ENCODE measurements at places on chromosomes 12 and 14.
A peak's percentile ranks its signal among the peaks of the same experiment; 100 is the strongest.

DNA sequence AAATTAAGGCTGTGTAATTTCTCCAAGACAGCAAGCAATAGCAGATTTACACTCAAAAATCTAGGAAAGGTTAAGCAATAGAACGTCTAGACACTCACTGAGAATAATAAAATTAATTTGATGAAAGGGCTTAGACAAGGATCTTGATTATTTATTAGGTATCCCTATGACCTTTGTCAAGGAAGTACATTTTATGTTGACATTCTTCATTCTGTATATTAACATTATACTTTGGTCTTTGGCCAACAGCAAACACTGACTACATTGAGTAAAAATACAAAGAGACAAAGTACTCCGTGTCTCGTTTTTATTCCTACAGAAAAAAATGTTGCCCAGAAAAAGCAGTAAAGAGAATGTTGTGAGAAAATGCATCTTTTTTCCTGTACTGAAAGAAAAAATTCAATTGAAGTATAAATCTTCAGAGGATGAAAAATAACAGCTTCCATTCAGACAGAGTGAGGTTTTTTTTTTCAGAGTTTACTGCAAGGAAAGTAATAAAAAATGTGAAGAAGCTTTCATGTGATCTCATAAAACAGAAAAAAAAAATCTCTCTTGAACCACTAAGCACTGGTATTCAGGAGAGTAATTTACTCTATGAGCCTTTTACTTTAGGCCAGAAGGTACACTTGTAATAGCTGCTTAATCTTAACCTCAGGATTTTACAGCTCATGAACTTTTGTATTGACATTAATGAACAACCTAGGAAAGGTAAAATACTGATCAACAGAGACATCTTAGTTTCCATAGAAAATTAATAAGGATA, 605.0 kb downstream of the FSCB start:
- H3K4me1 ChIP-seq: no peaks in the 10 kb centered on the region
- H3K27me3 ChIP-seq: no peaks in the 10 kb centered on the region
- DNase-seq: no peak
- H3K4me3 ChIP-seq: no peak overlapping the region
- no peaks in the 10 kb centered on the region for H3K36me3 ChIP-seq
- no peak overlapping the region for H3K27ac ChIP-seq

GRCh38 chr12:109160873-109161272, 44.5 kb downstream of the ACACB start:
- no peaks in the 10 kb centered on the region for H3K4me1 ChIP-seq

- H3K27me3 ChIP-seq: no peaks in the 10 kb centered on the region
- H3K4me3 ChIP-seq: no peak overlapping the region
- DNase-seq: no peak
These were observed 19.6 kb downstream of the SLC25A29 start for GRCh38 chr14:100286484-100287191.

DNA sequence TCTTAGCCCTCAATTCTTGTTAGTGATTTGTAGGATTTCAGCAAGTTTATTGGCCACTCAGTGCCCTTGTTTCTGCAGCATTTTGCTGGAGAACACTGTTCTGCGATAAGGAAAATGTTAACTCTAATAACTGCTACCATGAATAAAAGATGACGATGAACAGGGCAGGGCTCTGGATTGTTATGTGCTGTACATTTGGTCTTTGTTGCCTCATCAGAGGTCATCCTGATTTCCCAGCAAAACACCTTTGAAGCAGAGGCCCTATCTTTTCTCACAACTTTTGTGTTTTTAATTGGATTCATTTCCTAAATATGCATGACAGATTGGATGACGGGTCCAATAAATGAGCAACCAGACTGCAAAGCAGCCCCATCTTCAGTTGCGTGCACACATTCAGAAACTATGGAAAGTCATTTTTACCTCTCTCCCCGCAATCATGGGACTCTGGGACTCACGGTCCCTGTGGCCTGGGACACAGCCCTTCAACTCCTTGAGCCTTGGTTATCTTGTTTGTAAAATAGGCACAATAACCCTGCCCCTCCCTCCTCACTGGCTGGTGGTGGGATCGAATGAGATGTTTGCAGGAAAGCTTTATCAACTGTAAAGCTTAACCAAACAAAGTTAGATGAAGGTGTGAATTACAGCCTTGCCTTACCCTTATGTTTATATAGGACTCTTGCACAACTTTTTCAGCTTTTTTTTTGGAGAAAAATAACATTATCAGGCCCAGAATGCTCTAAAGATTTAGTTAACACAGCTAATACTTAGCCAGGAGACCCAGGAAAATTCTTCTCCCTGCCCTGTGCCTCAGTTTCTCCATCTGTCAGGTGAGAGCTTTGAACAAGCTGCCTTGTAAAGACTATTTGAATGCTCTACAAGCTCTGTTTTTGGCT, 45.4 kb downstream of the RPH3A start:
- H3K4me3 ChIP-seq: no peak overlapping the region
- H3K36me3 ChIP-seq: no peaks in the 10 kb centered on the region
- H3K4me1 ChIP-seq: no peaks in the 10 kb centered on the region
- H3K27me3 ChIP-seq: peaks cover 4% of the 10 kb centered on the region
- no peak overlapping the region for H3K27ac ChIP-seq
- no peak for DNase-seq

DNA sequence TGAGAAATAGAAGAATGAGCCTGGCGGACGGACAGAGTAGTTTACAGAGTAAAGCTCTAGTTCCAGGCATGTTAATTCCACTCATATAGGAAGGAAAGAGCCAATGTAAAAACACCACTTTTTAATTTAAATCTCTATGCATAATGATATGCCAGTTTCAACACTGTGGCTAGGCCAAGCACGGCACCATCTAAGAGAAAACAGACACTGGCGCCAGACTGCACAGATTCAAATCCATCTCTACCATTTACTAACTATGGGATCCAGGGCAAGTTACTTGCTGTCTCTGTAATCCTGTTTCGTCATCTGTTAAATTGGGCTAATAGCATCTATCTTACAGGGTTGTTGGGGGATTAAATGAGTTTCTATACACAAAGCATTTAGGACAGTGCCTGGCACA, 27.5 kb downstream of the RMST start:
- DNase-seq: no peak
- H3K27me3 ChIP-seq: no peaks in the 10 kb centered on the region
- H3K36me3 ChIP-seq: no peaks in the 10 kb centered on the region
- no peak overlapping the region for H3K4me3 ChIP-seq
- H3K4me1 ChIP-seq: no peaks in the 10 kb centered on the region

GRCh38 chr12:119178544-119179334, at the start of gene HSPB8:
HSPB8 (plus strand) TSS chr12:119178931; CDS start chr12:119179313, 382 bp downstream.
- H3K4me1 ChIP-seq: no peaks in the 10 kb centered on the region
- no peaks in the 10 kb centered on the region for H3K36me3 ChIP-seq
- no peak for DNase-seq
- H3K4me3 ChIP-seq: no peak within 1 kb of the TSS
- no peak within 1 kb of the TSS for H3K27ac ChIP-seq

DNA sequence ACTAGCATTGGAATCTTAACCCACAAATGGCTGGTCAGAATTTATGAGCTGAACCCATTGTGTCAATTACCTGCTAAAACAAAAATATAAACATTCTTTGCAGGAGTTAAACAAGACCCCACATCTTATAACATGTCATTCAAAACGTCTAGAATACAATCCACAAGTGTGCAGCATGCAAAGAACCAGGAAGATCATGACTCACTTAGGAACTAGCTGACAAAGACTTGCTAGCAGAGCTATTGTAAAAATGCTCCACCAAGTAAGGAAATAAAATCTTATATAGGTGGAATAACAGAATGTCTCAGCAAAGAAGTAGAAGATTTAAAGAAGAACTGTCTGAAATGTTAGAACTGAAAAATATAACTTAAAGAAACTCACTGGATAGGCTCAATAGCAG, 26.5 kb upstream of the POC1B start:
- no peaks in the 10 kb centered on the region for H3K36me3 ChIP-seq
- no peak overlapping the region for H3K27ac ChIP-seq
- DNase-seq: no peak

GRCh38 chr12:70982991-70983390, 62.5 kb upstream of the PTPRR start:
- DNase-seq: no peak
- no peak overlapping the region for H3K4me3 ChIP-seq
- no peak overlapping the region for H3K27ac ChIP-seq
- H3K36me3 ChIP-seq: no peaks in the 10 kb centered on the region

DNA sequence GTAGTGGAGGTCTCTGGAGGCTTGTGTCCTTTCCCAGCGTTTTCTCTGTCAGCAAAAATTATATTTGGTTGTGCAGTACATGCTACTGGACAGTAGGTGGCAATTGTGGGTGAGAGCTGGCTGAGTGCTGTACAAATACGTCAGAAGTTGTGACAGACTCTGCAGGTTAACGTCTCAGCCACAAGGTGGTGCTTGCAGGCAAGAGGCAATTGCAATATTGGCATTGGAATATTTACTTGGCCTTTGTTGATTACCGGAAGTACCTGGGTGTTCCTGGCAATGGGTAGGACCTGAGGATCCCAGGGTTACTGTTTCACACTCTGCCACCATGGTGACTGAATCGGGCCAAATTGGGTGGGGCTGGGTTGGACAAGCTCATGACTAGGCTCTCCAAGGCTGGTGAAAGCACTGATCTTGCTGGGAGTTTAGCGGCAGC, 333.9 kb upstream of the LMO3 start:
- no peaks in the 10 kb centered on the region for H3K4me1 ChIP-seq
- DNase-seq: no peak
- H3K27ac ChIP-seq: no peak overlapping the region
- H3K27me3 ChIP-seq: no peaks in the 10 kb centered on the region

DNA sequence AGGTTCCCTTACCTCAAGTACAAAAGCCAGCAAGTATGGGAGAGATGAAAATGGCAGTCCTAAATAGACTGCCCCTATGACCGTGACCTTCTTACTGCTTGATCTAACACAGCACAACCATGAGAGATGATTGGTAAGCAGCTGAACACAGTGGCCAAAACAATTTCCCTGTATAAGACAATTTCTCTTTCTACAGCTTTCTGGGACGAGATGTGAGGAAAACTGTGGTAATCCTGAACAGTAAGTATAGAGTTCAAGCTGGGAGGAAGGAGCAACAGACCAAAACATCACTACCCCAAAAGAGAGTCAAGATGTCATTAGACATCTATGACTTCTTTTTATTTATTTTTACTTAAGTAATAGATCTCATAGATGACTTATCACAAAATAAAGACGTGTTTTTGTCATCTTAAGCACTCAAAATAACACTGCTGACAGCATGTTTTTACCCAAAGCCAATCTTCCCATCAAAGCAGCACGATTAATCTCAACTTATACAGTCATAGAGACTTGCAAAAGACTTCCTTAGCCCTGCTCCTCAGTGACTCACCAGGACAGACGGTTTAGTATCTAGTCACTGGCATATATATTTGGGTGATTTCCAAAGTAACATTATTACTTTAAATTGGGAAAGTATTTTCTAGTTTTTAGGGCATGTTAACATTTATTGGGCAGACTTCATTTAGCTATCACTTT, 3.7 kb downstream of the TMEM52B start:
- H3K27ac ChIP-seq: no peak overlapping the region
- DNase-seq: no peak
- no peaks in the 10 kb centered on the region for H3K4me1 ChIP-seq
- no peaks in the 10 kb centered on the region for H3K27me3 ChIP-seq
- no peak overlapping the region for H3K4me3 ChIP-seq

- DNase-seq: no peak
- no peaks in the 10 kb centered on the region for H3K36me3 ChIP-seq
- no peaks in the 10 kb centered on the region for H3K27me3 ChIP-seq
- H3K4me3 ChIP-seq: no peak overlapping the region
These were observed 134.1 kb upstream of the VRK1 start for GRCh38 chr14:96663076-96663475.

GRCh38 chr12:77591959-77592743, 238.5 kb upstream of the NAV3 start:
- H3K4me1 ChIP-seq: no peaks in the 10 kb centered on the region
- no peak overlapping the region for H3K27ac ChIP-seq
- H3K4me3 ChIP-seq: no peak overlapping the region
- no peaks in the 10 kb centered on the region for H3K27me3 ChIP-seq

DNA sequence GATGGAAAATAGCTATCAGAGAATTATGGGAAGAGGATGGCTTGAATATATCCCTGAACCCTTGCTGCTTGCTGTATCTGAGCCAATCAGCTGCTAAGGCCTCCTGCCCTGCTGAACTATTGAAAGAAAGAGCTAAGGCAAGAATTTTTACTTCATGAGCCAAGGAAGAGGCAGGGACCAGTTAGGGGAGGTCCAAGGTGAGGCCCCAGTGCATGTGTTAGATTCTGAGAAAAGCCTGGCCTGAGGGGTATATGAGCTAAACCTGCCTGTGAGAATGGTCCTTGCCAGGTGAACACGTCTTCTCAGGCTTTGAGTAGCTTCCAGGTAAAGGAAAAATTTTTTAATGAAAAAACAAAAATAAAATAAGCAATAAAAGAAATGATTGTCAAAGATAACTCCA, 218.0 kb downstream of the SYT1 start:
- no peaks in the 10 kb centered on the region for H3K27me3 ChIP-seq
- H3K36me3 ChIP-seq: no peaks in the 10 kb centered on the region
- no peaks in the 10 kb centered on the region for H3K4me1 ChIP-seq
- H3K4me3 ChIP-seq: no peak overlapping the region
- no peak for DNase-seq

GRCh38 chr12:1796515-1797010, 23.8 kb upstream of the LRTM2 start:
- H3K27me3 ChIP-seq: no peaks in the 10 kb centered on the region
- DNase-seq: peak; percentile 59
- peak overlapping the region; percentile 74 for H3K4me3 ChIP-seq
- H3K4me1 ChIP-seq: peaks cover 3% of the 10 kb centered on the region
- H3K36me3 ChIP-seq: no peaks in the 10 kb centered on the region

GRCh38 chr12:51821440-51822260, 26.9 kb downstream of the FIGNL2 start:
- H3K4me3 ChIP-seq: peak overlapping the region; percentile 69
- peaks cover 11% of the 10 kb centered on the region for H3K4me1 ChIP-seq
- no peak for DNase-seq
- no peaks in the 10 kb centered on the region for H3K27me3 ChIP-seq

- no peak overlapping the region for H3K27ac ChIP-seq
- H3K4me1 ChIP-seq: no peaks in the 10 kb centered on the region
- no peak overlapping the region for H3K4me3 ChIP-seq
- H3K36me3 ChIP-seq: no peaks in the 10 kb centered on the region
- DNase-seq: no peak
These were observed 38.8 kb upstream of the TDRD9 start for GRCh38 chr14:103889313-103890051.

GRCh38 chr14:33404054-33404453, 465.4 kb downstream of the NPAS3 start:
- no peaks in the 10 kb centered on the region for H3K4me1 ChIP-seq
- no peak overlapping the region for H3K27ac ChIP-seq
- no peaks in the 10 kb centered on the region for H3K36me3 ChIP-seq
- no peaks in the 10 kb centered on the region for H3K27me3 ChIP-seq

All from naive thymus-derived CD4-positive, alpha-beta T cell (primary cell).